CD8-positive, alpha-beta memory T cell (primary cell): ENCODE measurements at places on chromosomes 3 and 15. TPM values are rescaled to one million over a fixed set of nuclear protein-coding genes. Genes with fewer than 3 reads are reported as not detected.

DNA sequence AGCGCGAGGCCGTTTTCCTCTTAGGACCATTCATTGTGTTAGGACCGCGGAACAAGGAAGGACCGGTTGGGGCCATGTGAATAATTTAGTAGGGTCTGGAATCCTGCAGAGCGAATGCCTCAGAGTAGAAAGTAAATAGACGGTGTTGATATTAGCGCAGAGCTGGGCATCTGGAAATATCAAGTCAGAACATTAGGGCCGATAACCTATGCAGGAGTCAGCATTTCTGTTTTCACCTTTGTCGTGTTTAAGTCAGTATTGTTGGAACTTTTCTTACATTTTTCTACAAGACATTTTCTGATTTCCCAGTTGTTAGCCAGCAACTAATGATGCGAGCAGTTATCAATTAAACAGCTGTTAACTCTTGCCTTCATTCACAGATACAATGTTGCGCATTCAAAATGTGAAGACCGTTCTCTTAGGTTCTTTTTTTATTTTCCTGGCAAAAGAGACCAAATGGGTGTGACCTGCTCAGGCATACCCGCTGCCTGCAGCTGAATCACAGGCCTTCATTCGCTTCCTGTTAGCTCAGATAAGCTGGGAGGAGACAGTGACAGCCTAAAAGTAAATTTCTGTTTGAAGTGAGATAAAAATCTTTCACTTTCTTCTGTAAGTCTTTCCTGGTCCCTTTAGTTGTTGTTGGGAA lies 966 bp upstream of the PKM start:
- H3K27me3 ChIP-seq: no peaks in the 10 kb centered on the region
- H3K4me3 ChIP-seq: peak overlapping the region; percentile 63

- H3K36me3 ChIP-seq: no peaks in the 10 kb centered on the region
- H3K4me3 ChIP-seq: no peak overlapping the region
- no peak for DNase-seq
These were observed 95.2 kb downstream of the CHSY1 start for GRCh38 chr15:101156509-101157159.

DNA sequence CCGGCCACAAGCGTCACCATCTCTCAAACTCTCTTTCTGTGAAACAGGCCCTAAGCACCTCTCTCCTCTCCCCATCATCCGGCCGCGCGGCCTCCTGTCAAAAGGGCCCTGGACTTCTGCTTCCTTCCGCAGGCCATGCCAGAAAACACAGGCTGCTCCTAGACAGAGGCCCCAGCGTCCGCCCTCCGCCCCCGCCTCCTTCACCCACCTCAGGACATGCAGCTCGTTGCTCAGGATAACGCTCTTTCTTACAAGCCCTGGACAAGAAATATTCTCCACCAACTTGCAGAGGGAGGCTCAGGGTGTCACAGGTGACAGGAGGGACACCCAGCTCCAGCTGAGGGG lies 212.0 kb downstream of the XXYLT1 start:
- H3K4me1 ChIP-seq: no peaks in the 10 kb centered on the region
- no peak for DNase-seq
- no peak overlapping the region for H3K27ac ChIP-seq
- H3K27me3 ChIP-seq: no peaks in the 10 kb centered on the region
- no peaks in the 10 kb centered on the region for H3K36me3 ChIP-seq
- H3K4me3 ChIP-seq: no peak overlapping the region

DNA sequence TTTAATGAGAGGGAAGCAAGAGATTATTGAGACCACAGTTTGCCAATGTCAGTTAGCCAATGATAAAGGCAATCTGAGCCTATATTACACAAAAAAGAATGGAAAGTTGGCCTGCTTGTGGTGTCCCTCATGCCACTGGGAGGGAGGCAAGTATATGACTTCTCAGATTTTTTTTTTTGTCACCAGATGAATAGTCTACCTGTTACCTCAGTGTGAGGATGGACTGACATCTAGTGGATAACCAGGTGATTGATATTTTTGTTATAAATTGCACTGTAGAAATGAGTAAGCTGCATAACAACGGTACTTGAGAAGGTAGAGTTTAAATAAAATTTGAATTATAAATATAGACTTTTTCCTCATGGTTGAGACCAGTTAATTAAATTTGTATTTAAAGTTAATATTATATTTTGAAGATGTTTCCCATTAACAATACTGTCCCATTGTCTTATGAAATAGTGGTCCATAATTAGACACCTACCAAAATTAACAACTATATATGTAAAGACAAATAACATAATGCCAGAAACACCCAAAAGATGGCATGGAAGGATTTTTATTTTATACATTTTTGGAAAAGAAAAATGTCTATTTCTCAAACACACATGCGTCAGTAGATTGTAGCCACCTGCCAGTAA lies 237.8 kb upstream of the GADL1 start:
- no peaks in the 10 kb centered on the region for H3K4me1 ChIP-seq
- no peak for DNase-seq
- H3K4me3 ChIP-seq: no peak overlapping the region
- H3K36me3 ChIP-seq: no peaks in the 10 kb centered on the region
- no peak overlapping the region for H3K27ac ChIP-seq
- no peaks in the 10 kb centered on the region for H3K27me3 ChIP-seq

Gene LRRC31
- not detected for total RNA-seq
